Cardiac muscle cell (in vitro differentiated cells and primary cell): ENCODE measurements at places on chromosomes 16 and 17.
A peak's percentile ranks its signal among the peaks of the same experiment; 100 is the strongest.

DNA sequence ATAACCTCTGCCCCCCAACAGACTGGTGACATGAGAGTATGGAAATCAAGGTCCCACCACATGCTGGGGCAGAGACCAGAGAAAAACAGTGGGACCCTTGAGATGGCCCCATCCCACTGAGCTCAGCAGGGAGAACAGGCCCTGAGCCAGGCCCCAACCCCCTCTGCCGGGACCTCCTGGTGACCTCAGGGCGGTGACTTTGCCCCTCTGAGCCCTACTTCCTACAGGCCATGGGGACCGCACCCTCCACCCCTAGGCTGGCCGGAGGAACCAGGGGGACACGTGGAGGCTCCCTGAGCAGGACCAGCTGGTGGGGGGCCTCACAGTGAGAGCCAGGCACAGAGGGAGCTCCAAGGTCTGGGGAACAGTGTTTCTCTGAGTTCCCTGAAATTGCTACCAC is 13.8 kb upstream of the SRRM2 start:
- DNase-seq, result no peak

DNA sequence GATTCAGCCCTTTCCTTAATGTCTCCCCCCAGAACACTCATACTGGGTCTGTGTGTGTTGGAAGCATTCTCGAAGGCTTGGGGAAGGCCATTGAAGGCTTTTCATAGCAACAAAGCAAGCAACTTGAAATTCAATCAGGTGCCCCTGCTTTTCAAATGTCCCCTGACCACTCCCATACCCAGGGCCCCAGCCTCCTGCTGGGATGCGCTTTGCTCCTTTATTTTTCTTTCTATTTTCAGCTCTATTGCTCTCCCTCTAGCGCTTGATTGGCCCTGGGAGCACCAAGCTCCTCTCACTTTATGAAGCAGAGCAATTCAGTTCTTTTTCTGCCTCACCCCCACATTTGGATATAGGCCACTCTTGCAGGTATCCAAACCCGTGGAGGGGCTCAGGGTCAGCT is 92.0 kb downstream of the WSCD1 start:
- no peak for DNase-seq

DNA sequence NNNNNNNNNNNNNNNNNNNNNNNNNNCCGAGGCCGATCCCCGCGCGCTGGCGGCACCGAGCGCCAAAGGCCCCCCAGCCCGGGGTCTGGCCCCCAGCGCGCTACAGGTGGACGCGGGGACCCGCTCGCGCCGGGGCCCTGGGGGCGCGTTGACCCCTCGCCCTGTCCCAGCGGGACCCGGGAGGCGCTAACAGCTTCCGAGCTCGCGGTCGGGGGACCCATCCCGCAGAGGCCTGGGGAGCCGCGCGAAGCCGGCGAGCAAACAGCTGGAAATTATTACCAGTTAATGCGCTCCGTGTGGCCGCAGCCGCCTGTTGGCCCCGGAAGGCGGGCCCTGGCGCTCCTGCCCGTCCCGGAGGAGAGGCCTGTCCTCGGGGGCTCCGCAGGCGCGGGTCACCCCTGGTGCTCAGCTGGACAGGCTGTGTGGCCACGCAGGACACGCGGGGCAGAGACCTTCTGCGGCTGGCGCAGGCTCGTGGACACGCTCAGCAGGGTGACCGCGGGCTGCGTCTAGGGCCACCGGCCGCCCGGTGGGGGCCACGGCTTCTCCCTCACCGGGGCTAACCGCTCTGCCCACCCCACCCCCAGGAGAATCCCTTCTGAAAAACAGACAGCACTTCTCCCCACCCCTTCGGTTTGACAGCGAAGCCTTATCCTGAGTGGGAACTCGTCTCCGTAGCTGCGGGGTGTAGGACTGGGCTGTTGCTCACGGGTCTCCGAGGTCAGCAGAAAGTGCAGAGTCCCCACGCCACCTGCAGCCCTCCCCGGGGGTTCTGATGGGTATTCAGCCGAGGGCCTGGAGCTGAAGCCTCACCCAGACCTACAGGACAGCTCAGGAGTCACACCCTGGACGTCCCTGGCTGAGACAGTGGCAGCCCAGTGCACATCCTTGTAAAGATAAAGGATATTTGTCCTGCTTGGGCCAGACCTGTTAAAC is 138.7 kb upstream of the RPH3AL start:
- peak; percentile 75 for DNase-seq

DNA sequence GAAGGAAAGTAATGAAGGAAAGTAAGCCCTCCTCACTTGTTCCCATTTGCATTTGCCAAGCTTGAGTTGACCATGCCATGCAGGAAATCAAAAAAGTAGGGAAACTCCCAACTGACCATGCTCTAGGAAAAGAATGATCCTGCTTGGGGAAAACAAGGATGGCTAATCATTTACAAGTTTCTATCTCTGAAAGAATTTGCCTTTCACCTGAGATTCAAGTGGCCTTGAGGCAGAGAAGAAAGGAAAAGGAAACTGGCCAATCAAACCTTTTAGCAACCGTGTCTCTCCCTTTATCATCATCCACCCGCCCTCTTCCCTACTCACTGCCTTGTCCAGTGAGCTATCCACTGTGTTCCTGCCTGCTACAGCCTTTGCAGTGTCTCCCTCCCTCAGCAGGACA is 757.2 kb upstream of the SOX9 start:
- no peak for DNase-seq

- DNase-seq, result no peak
Observed at GRCh38 chr17:40323391-40324381, 14.7 kb downstream of the RARA start.

DNA sequence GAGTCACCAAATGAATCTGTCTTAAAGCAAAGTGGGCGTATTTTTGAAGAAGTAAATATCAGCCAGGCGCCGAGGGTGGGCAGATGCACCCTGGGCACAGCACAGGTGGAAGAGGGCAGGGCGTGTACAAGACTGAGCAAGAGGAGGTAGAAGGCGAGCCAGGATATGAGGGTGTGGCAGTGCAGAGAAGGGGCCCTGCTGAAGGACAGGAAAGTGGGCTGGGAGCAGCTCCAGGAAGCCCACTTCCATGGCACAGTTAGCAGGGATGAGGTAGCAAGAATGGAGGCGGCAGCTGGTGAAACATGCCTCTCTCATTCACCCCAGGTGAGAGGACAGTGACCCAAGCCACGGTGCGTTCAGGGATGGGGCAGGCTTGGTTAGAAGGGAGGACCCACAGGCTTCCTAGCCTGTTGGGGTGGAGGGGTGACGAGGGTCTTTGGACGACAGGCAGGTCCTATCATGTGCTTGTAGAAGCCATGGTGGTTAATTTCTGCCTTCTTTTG is 149.3 kb downstream of the CLEC16A start:
- DNase-seq, result no peak

GRCh38 chr16:51674615-51675014 is 523.5 kb upstream of the SALL1 start:
- no peak for DNase-seq

DNA sequence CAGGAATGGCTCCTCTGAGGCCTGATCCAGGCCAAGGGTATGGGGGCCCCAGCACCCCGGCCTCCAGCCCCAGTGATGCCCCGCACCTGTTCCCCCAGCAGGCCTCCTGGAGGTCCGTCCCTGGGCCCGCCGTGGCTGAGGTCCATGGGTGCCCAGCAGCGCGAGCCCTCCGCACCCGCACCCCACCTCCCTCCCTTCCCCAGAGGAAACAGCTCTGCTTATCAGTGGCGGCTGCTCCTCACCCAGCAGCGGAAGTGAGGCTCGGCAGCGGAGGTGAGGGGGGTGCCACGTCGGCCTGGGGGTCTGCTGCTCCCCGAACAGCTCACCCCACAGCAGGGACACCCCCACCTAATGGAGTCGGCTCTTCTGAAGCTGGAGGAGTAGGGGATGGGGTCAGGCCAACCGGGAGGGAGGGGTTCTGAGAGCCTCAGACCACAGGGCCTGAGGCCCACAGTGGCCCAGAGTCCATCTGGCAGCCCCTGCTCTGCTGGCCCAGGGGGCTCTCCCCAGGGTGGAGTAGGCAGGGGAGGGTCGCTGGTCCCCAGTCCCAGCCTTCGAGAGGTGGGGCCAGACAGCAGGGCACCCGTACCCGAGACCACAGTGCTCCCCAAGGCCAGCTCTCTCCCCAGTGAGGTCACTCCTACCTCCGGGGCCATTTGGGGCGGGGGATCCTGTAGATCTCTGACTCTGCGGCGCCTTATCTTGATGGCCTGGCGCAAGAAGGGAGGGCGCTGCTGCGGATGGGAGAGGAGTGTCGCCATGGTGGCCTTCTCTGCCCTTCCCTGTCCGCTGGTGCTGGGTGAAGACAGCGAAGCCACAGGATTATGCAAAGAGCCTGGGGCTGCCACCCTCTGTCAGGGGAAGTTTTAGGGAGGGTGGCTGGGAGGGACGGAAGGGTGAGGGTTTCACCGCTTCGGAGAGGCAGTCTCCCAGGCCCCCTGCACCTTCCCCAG is at the start of gene UNC13D:
UNC13D (minus strand) TSS at position 828 of the 953 bp plus-strand sequence; CDS start at position 761, 67 bp downstream.
- DNase-seq, result no peak
